ENCODE measurements at places on chromosomes 1 and 21. TPM values are rescaled to one million over a fixed set of nuclear protein-coding genes. Genes with fewer than 3 reads are reported as not detected.
A peak's percentile ranks its signal among the peaks of the same experiment; 100 is the strongest.

PROK1 gene
- total RNA-seq = not detected

UBXN10 gene
- 0.91 TPM for total RNA-seq

FCRLB gene
- total RNA-seq = 0.38 TPM

STPG1 gene
- 3.6 TPM for total RNA-seq

MSH4 gene
- not detected for total RNA-seq

KIF14 gene
- total RNA-seq = 0.37 TPM

CFHR1 gene
- total RNA-seq = not detected

SUMO3 gene
- 43.4 TPM for total RNA-seq

FGR gene
- 4.3 TPM for total RNA-seq

CELSR2 gene
- total RNA-seq = 86.4 TPM

DNA sequence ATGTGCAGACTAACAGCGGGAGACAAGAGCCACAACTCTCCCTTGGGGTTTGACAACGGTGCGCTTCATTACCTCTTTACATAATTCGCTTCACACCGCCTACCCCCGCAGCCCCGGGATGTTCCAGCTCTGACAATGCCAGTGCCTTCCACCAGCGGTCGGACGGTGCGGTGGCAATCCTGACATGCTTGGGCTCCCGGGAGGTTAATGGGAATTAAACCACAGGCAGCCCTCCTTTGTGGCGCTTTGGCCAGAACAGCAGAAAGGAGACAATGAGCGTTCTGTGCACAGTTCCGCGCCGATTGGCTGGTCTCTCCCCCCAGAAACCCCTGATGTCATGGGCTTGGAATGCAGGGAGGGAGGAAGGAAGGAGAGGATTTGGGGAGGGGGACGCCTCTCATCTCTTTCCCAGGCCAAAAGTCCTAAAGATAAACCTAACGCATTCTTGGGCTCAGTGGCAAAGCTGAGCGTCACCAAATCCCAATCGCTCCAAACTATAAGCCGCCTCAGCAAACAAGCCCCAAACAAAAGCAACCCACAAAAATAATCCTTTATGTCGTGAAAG lies 1.3 kb downstream of the CNN3 start:
- peak; percentile 42 for DNase-seq

DNA sequence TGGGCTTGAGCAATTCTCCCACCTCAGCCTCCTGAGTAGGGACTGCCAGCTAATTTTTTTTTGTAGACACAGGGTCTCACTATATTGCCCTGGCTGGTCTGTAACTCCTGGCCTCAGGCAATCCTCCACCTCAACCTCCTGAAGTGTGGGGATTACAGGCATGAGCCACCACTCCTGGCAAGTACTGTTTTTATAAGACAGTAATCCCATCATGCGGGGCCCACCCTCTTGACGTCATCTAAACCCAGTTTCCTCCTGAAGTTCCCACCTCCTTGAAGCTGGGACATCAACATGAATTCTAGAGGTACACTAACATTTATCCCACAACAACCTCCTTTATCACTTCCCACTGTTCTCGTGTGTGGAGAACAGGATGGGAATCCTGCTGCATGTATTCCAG lies 104.7 kb downstream of the SPATA46 start:
- no peak for DNase-seq

DNA sequence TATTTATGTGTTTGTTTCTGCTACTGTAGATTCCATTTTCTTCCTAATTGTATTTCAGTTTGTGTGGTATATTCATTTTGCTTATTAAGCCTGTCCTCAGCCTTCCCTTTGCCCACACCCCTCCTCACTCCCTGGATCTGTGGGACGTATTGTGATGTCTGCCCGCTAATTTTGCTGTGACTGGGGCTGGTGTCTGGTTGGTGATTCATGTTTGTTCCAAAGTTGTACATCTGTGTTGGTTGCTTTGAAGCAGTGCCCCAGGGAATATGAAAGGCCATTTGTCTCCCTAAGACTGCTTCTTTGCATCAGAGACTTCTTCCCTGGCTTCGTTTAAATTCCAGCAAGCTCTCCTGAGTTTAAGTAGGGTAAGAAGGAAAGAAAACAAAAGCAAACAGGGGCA lies 289.5 kb upstream of the SGIP1 start:
- no peak for DNase-seq

GRCh38 chr21:25834381-25834780 lies 99.6 kb downstream of the GABPA start:
- no peak for DNase-seq

DNA sequence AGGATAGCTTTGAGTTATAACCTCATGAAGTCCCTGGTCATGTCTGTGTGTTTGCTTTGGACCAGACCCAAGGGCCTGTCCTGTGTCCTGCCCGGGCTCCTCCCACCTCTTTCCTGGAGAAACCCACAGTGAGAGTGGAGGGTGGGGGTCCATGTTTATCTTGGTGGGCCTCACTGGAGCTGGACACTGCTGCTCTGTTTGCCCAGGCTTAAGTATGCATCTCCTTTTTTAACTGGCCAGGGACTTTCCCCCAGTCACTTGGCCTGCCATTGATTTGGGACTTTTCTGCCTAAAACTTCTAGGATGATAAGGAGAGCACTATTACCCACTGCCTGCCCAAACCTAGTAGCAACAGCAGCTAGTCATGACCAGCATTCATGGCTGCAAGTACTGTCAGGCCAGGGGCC lies 49.8 kb downstream of the DDR2 start:
- no peak for DNase-seq

DNA sequence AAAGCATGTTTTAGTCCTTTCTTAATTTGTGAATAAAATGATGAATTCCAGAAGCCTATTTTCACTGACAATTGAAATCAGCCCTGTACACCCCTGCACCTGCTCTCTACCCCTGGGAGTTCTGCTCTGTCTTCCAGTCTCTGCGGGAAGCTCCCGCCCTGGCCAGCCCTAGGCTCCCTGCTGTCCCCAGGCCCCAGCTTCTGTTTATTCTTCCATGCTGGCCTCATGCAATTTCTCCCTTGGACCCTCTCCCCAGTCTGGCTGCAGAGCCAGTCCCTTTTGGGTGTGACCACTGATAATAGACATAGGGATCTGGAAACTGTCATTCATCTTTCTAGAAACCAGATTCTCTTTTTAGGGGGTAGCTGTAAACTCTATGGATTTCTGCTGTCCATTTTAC lies 258.6 kb downstream of the GRIK3 start:
- no peak for DNase-seq

- DNase-seq = no peak
These were observed 109.5 kb upstream of the JUN start for GRCh38 chr1:58893257-58893869.

DNA sequence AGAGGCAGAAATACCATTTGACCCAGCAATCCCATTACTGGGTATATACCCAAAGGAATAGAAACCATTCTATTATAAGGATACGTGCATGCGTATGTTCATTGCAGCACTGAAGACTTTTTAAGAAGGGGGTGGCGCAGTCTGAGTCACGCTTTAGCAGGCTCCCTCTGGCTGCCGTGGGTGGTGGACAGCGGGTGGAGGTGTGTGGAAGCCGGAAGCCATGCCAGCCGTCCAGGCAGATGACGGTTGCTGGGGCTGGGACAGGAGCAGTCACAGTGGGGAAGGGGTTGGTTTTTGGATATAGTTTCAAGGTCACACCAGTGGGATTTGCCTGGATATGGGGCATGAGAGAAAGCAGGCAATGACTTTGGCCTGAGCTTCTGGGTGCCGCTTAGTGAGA lies 270.5 kb downstream of the GRIK3 start:
- no peak for DNase-seq

DNA sequence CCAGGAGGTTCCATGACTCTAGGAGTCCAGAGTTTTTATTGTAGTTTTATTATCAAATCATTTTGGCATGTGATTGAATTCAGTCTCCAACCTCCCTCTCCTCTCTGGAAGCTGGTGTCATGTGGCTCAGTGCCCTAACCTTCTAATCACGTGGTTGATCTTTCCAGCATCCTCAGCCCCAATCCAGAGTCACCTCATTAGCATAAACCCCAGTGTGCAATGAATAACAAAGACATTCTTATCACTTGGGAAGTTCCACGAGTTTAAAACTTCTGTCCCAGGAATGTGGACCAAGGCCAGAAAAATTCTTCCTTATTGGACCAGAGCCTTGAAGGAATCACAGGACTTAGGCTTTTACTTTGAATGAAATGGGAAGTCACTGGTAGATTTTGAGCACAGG lies 52.2 kb downstream of the KIRREL1 start:
- no peak for DNase-seq

DNA sequence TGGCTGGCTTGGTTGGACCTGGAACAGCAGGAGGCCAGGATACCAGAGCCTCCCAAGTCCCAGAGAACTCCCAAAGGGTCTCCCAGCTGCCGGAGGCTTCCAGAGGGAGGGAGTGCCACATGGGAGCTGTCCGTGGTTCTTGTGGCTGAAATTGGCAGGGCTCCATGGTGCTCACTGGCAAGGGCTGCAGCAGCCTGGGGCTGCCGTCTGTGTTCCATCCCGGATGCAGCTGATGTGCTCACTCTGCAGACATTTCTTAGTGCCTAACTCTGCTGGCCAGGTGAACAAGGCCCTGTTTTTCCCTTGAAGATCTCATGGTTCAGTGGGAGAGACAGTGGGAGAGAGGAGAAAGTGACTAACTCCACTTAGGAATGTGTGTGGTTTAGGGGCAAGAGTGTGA lies 261.1 kb downstream of the CAMTA1 start:
- DNase-seq = peak; percentile 29

GRCh38 chr1:209621286-209621685 lies 30.9 kb downstream of the LAMB3 start:
- DNase-seq = no peak

DNA sequence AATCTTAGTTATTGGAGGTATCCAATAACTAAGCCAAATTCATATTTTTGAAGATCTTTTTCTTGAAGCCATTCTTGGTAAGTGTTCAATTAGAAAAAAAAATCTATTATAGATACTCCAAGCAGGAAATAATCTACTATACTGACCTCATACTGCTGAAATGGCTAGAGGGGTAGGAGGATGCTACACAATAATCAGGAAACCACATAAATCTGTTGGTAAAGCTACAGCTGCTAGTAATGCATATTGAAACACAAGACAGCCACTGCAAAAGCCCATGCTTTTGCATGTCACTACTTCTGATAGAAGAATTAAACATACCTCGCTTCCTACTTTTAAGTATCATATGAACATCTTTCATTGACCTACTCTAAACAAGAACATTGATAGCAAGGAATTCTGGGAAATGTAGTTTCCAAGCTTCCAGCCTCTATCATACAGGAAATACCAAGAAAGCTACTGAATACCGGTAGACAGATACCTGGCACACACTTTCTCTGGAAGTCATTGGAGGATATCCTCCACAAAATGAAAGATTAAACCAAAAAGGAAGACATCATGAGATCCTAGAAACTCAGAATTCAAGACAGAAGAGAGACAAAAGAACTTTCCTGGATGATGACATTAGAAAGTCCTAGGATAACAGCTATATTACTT lies 103.0 kb upstream of the VAV3 start:
- no peak for DNase-seq

- no peak for DNase-seq
These were observed 467.9 kb downstream of the SIPA1L2 start for GRCh38 chr1:232162001-232162400.

DNA sequence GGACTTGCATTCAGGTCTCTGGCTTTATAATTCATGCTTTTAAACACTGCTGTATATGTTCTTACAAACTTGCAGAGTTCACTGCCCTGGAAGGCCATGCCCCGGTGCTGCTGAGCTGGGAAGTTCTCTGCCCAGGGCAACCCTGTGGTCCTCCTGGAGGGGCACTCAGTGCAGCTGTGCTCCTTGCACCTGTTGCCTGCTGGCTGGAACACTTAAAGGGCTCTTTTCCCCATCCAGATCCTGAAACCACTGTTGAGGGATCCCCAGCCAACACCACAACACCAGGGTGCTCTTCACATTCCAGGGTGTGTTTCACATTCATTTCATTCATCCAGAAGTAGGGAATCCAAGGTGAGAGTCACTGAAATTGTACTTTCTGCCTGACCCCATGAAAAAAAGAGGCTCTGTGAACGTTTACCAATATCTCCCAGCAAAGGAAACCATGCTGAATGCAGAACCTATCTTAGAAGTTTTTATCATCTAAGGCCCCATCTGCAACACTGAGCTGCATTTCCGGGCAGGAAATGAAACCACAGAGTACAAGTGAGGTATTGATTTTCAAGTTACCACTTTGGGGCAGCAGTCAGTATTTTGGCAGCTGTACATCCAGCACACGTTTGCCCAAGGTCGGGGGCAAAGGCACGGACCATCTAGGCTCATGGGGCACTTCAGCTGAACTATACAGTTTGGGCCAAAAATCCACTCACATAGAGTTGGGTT lies 16.4 kb upstream of the KIAA0040 start:
- DNase-seq = no peak

GRCh38 chr1:208410409-208410808 lies 166.2 kb upstream of the PLXNA2 start:
- DNase-seq = no peak

DNA sequence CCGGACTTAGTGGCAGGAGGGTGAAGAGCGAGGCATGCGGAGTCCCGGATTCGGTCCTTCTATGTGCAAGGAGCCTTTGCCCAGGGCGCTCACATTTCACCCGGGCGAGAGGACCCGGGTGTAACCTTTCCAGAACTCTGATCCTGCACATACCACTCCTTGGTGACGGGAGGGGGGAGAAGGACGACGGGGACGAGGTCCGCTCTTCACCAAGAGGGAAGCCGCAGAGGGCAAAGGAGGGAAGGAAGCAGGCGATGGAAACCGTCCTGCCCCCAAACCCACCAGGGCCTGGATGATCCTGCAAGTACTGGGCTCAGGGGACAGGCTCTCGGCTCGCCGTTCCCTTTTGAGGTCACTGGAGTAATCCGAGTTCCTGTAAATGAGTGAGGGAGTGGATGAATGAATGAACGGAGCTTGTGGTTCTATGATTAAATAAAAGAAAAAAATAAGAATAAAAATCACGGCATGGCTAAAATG lies 993 bp downstream of the SYPL2 start:
- DNase-seq = no peak

DNA sequence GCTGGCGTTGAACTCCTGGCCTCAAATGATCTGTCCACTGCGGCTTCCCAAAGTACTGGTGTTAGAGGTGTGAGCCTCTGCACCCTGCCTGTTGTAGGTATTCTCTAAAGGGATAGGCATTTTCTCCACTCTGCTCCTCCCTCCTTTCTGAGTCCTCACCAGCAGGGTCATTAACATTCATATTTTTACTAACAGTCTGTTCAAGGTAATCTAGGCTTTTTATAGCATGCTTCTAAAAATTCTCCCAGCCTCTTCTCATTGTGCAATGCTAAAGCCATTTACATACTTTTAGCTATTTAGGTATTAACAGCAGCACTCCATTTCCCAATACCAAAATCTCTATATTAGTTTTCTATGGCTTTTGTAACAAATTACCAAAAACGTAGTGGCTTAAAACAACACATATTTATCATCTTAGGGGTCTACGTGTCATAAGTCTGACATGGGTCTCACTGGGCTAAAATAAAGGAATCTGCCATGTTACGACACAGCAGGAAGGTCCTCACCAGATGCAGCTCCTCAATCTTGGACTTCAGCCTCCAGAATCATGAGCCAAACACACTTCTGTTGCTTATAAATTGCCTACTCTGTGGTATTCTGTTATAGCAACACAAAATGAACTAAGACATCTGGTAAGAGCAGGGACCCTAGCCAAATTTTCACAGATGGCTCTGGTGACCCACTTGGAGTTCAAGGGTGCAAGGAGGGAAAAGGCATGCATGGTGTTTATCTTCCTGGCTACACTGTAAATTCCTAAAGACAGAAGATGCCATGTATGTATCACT lies 2.9 kb upstream of the SLC2A7 start:
- no peak for DNase-seq

GRCh38 chr1:170218257-170218650 lies 72.5 kb downstream of the NTMT2 start:
- no peak for DNase-seq
